ENCODE measurements at places on chromosomes 7 and 10.

- no peak for DNase-seq
Measured at GRCh38 chr10:29583674-29584073, 51.1 kb downstream of the SVIL start.

- no peak for DNase-seq
Measured at GRCh38 chr7:130554481-130554880, 62.6 kb downstream of the MEST start.

DNA sequence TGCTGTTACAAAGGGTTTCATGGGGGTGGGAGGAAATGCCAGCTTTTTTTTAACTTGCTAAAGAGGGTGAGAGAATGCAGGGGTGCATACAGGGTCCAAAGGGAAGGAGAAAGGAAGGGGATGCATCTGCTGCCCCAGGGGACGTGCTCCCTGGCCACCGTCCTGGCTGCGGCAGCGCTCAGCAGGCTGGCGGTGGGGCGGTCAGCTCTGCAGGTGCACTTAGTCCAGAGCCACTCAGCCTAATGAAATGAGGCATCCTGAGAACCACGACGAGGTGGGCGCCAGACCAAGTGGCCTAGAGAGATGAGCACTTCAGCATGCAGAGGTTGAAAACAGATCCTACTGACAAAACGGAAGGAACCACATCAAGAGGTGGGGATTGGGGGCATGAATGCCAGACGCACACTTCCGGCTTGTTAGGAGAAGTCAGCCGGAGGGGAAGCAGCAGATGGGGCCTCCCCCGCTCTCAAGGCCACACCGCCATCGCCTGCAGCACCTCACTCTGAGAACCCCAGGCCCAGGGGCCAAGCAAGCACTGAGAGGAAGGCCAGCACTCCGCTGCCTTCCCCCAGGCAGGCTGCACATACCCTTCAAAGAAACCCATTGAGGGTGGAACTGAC lies 94.5 kb downstream of the MAD1L1 start:
- no peak for DNase-seq

GRCh38 chr7:100694098-100694745 lies at the start of gene GIGYF1:
TSS of gene GIGYF1 (minus strand) at chr7:100694250. CDS start at chr7:100688238, 6,012 bp downstream.
- peak; percentile 55 for DNase-seq

GRCh38 chr7:155097338-155097737 lies 27.2 kb downstream of the HTR5A start:
- no peak for DNase-seq

GRCh38 chr10:88853155-88853881 lies 1.7 kb upstream of the ANKRD22 start:
- no peak for DNase-seq

- DNase-seq: no peak
Measured at GRCh38 chr7:132655131-132655727, 79.0 kb upstream of the PLXNA4 start.

- DNase-seq: no peak
Measured at GRCh38 chr7:66930341-66930740, 9.3 kb downstream of the TMEM248 start.

All from nucleus accumbens (tissue), 56 donors.